ENCODE measurements at places on chromosomes 4 and X.

- DNase-seq = no peak
These were observed 19.8 kb upstream of the TASL start for GRCh38 chrX:30597216-30598012.

DNA sequence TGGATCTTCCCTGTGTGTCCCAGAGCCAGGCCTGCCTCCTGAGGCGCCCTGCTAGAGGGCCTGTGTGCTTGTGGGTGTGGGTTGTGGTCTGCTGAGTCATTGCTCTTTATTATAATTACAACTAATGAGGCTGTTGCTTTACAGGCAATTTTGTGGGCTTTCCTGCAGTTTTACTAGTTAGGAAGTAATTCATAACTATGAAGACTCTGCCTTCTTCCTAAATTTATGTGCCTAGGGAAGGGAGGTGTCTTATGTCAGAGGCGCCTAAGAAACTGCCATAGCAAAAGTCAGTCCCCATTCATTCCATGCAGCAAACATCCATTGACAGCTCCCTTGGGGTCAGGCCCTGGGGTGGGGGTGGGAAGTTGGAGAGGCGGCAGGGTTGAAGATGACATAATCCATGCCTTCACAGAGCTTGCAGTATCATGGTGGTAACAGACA, 359.2 kb downstream of the IDS start:
- no peak for DNase-seq

DNA sequence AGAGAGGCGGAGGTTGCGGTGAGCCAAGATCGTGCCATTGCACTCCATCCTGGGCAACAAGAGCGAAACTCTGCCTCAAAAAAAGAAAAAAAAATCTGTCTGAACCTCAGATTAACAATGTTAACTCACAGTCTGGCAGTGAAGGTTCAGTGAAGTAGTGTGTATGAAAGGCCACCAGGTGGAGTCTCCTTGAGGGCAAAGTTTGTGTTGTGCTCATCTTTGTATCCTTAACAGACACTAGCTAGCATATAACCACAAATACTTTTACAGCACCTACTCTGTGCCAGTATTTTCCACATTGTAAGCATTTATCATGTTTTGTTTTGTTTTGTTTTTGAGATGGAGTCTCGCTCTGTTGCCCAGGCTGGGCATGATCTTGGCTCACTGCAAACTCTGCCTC, 46.0 kb upstream of the MGST2 start:
- DNase-seq = no peak

GRCh38 chr4:17313194-17313593, 198.7 kb downstream of the QDPR start:
- no peak for DNase-seq

- no peak for DNase-seq
These were observed 2.7 kb upstream of the PYURF start for GRCh38 chr4:88526221-88526815.

DNA sequence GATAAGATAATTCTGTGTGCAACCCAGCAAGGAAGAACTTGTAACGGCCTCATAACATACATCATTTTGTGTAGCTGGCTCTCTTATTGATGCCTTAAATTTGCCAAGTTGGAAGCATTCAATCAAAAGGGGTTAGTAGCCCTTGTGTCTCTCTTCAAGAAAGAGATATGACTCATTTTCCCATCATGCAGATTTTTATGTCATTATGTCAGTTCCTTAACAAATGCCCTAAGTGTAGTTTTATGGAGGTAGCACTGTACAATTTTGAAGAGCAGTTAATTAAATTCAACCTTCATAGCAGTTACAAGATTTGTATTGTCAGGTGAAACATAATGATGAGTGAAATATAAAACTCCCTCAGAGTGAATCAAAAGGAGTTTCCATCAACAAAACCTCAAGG, 215.6 kb downstream of the GRIA3 start:
- no peak for DNase-seq

DNA sequence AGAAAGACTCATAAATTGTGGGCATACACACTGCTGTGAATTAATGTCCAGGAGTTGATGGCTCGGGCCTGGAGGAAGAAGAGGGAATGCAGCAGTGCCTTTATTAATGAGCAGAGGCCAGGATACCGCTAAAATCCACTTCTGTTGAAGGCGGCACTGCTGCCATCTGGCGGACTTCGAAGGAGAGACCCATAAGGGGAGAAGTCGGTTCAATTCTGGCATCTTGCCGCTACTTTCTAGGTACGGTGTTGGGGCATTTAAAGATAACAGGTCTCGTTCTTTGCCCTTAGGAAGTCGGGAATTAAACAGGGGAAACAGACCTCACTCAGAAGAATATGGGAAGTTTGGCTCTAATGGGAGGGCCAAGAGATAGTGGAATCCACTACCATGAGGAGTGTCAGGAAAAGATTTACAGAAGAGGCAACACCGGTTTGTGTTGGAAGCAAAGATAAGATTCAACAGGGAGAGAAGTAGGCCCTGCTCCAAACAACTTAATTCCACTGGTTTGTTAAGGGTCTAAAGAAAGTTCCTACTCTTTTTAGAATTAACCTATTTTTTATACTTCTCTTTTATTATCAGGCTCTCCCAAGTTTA, 133.6 kb upstream of the GIMD1 start:
- peak; percentile 3 for DNase-seq

DNA sequence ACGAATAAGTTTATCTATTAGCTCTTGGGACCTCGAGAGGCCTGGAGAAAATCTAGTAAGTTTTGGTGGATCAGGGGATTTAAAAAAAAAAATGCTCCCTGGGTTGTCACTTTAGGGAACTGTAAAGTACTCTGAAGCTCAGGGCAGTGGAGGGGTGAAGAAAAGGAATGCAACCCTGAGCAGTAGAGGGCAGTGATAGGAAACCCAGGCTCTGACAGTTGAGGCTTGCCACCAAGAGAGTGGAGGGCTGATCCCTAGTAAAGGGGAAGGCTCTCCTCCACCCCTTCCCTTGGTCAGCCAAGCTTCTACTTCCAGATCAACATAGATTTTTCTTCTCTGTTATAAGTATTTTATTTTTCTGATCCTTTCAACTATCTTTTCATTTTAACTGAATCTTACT, 73.1 kb downstream of the FBXO8 start:
- DNase-seq = no peak

DNA sequence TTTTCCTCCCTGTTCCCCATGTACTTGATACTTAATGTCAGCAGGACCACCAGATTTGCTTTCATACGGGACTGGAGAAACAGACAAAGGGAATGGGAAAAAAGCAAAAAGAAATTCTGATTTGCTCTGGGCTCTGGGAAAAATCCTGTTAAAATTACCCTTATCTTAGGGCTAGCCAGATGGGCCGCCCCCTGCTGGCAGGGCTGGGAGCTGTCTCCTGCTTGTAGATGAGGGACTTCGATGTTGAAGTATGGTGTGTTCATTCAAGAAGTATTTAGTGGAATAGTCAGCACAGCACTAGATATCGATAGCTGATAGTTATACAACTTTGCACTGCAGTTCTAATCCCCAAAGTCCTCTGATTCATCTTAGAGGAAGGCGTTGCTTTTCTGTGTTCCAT, 45.8 kb downstream of the BCORL1 start:
- DNase-seq = peak; percentile 11

DNA sequence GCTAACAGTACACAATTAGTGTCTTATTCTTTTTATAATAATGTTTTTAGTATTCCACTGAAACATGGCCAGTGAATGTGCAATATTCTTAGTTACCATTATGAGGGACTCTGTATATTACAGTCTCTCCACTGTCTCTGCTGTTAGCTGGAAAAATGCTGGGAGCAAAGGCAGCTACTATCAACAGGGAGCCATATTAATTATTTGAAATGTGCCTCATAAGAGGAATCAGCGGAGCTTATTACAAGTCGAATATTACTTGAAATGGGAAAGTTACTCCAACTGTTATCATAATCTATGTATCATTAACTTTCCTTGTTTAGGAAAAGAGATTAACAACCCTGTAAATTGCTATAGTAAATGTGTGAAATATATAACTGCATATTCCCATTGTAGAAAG, 612.0 kb downstream of the ADGRL3 start:
- DNase-seq = no peak

- no peak for DNase-seq
These were observed 123.2 kb downstream of the TRIML1 start for GRCh38 chr4:188262464-188262863.

DNA sequence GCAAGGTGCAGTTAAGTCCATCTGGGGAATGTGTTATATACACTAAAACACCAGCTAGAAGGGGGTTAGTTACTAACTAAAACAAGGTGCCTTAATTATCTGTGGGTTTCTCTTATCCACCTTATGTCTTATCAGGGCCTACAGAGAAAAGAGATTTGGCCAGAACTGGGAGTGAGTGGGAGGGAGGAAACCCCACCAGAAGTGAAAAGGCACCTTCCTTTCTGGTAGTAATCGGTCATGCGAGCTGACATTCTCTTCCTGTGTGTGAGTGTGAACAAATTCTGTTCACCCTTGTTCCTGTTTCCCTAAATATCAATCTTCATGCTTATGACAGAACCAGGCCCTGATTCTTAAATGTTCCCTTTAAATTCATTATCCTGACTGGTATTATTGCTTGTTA, 43.5 kb downstream of the SRPX2 start:
- DNase-seq = no peak

DNA sequence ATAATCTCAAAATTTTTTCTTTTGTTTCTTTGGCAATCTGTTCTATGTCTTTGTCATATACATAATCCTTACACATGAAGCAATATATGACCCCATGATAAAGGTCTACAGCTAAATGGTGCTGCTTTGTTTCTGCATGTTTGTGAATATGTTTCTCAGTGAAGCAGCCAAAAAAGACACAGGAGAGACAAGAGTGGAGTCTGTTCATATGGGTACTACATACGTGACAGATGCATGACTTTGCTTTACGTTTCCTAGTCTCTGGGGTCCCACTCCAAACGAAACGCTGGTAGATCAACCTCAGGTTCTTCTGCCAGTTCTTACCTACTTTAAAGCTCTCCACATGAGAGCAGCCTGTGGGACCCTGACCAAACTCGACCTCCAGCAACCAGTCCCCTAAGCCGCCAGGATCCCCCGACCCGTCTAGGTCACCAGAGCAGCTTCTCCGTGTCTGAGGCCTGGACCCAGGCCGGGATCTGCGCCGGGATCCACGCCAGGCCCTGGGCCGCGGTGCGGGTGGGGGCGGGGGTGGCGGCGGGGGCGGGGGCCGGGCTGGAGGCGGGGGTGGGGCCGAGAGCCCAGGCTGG, 1.5 kb downstream of the USP51 start:
- DNase-seq = no peak

- no peak for DNase-seq
These were observed 34.1 kb upstream of the ZNF81 start for GRCh38 chrX:47802589-47802988.

- DNase-seq = no peak
These were observed 80.3 kb upstream of the FAM9B start for GRCh38 chrX:9114245-9114644.

DNA sequence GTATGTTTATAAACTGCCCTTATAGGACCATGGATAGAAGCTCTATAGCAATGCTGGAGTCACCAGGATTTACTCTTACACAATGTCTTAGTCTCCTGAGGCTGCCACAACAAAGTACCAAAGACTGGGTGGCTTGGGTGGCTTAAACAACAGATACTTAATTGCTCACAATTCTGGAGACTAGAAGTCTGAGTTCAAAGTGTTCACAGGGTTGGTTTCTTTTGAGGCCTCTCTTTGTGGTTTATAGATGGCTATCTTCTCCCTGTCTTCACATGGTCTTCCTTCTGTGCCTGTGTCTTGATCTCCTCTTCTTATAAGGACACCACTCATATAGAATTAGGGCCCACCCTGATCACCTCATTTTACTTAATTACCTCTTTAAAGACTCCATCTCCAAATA, 2.0 kb upstream of the TRPC3 start:
- DNase-seq = no peak

- DNase-seq = no peak
These were observed 41.0 kb upstream of the PITX2 start for GRCh38 chr4:110663738-110664444.

- no peak for DNase-seq
These were observed 298.1 kb downstream of the ANKRD50 start for GRCh38 chr4:124414276-124415040.

DNA sequence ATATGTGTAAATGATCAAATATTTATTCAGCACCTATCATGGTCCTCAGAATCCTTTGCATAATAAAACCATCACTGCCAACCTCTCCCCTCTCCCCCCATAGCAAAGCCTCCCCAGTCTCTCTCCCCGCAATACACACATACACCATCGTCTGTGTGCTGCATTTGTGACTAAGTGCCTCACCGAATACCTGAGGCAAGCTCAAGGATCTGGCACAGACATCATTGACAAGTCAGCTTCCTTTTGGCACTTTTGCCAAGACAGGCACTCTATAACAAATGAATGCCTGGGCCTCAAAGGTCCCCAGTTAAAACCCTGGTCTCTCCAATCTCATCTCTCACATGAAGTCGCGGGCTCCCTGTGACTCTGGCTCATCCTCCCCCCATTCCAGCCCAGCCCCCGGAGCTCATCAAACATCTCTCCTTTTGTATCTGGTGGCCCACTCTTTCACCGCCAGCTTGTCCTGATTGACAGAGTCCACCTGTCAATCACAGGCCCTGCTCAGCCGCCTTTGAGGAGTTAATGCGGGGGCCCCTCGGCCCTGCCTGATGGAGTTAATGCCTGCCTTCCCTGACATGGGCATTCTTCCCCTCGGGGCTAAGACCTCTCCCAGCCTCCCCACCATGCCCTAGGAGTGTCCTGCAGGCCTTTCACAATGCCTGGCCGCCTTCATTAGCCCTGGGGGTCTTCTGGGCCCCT, 135.8 kb upstream of the ATP6AP2 start:
- DNase-seq = no peak
